ENCODE measurements at places on chromosomes 4 and X. TPM values are rescaled to one million over a fixed set of nuclear protein-coding genes. Genes with fewer than 3 reads are reported as not detected.

The FRMD7 gene
- total RNA-seq: 0.05 TPM

The GPC3 gene
- total RNA-seq: 0.16 TPM

The MXRA5 gene
- 0.03 TPM for total RNA-seq

- peak; percentile 65 for DNase-seq
Measured at GRCh38 chr4:15690020-15690809, 8.6 kb downstream of the FAM200B start.

GRCh38 chr4:119678761-119679160 lies 50.2 kb upstream of the PDE5A start:
- no peak for DNase-seq

DNA sequence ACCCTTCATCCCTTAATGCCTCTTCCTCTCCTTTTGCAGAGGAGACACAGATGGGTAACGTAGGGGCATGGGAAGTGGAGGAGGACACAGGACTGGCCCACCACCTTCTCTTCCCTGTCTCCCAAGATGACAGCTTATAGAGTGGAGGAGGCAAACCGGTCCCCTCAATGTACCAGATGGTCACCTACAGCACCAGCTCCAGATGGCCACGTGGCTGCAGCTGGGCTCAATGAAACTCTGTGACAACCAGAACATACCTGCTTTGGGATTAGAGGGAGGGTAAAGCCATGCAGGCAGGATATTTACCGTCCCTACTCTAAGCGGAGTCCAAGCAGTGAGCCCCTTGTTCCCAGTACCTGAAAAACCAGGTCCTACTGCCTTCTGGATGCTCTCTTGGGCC lies 7.5 kb upstream of the KLHL15 start:
- no peak for DNase-seq

GRCh38 chr4:100929135-100929534 lies 411.3 kb upstream of the EMCN start:
- DNase-seq: no peak

- no peak for DNase-seq
Measured at GRCh38 chrX:134706138-134706537, 47.9 kb upstream of the PLAC1 start.

DNA sequence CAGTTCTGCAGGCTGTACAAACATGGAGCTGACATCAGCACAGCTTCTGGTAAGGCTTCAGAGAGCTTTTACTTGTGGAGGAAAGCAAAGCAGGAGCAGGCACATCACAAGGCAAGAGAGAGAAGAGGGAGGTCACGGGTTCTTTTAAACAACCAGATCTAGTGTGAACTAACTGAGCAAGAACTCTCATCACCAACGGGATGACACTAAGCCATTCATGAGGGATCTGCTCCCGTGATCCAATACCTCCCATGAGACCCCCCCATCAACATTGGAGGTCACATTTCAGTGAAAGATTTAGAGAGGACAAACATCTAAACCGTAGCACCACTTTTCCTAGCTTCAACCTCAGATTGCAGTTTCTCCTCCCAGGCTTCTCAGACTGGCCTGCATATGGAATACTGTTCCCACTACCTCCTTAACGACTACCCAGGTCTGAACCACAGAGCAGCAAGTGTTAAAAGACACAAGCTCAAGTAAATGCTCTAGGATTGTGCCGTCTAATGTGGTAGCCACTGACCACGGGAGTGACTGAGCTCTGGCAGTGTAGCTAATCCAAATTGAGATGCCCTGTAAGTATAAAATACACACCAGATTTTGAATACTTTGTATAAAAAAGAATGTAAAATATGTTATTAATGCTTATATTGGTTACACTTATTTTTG lies 192.7 kb downstream of the PTTG2 start:
- peak; percentile 87 for DNase-seq

DNA sequence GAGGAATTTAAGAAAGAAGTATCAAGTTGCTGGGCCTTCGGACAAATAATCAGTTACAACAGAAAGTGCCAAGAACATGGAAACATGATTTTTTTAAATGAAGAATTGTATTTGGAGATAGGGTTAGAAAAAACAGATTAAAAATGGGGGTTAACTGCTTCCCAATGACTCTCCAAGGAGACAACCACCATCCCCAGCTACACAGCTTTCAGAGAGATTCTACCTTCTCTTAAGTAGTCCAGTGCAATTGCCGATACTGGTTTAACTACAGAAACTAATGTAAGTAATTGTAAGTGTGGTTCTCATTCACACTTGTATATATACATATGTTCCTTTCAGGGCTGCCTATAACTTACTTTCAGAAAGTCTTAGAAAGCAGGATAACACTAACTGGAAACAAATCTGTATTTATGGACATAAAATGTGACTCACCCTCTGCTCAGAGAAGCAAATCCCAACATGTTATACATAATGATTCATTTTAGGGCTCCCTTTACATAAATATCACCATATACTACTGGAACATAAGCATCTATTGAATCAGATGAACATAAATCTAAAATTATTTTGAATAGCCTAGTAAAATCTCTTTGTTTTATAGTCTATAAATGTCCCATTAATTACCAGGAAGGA lies 248.9 kb upstream of the UGT8 start:
- DNase-seq: no peak

DNA sequence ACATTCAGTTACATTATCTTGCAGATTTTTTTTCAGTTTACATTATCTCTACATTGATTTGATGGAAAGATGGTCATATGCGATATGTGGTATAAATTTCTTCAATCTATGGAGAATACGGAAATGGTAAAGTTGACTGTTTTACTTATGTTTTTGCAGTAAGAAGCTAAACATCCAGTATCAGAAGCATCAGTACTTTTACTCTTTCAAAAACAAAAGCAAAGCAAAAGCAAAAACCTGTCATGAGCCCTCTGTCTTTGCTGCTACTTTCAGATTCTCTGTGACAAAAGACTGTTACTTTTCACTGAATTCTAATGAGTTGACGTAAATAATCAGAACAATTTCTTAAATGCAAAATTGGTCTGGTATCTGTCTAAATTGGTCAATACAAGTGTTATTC lies 52.4 kb upstream of the UCP1 start:
- no peak for DNase-seq

DNA sequence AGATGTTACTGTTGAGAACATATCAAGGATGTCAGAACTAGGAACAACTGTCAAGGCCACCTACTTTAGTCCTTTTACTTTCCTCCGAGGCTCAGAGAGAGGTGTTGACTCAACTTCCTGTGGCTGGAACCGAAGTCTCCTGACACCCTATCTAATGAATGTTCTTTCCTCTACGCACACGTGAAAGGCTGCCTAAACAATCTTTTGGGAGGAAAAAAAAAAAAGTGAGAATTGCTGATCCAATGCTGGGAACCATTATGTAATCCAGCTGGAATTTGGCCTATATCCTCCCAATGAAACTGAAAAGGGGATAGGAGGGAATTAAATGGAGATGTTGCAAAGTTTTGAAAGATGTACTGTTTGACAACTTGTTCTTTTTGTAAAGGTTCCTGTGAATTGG lies 8.3 kb upstream of the MAP7D3 start:
- no peak for DNase-seq

DNA sequence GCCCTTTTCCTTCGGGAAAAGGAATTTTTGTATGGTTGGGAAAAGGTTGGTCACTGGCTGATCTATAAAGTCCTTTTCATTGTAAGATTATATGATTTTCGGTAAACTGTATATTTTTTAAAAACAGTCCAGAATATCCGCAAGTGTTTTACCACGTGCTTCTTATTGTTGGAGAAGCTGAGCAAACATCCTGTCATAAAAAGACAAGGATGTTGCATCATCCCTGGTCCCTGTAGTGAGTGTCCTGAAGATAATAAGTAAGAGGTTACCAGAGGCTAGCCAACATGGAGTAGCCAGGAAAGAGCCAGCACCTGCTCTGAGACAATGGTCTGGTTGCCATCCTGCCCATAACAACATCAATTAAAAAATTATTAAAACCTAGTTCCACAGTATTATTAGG lies 5.1 kb downstream of the CXCL9 start:
- no peak for DNase-seq

Measured in SK-MEL-5 (cell line).